ENCODE measurements at places on chromosomes 12 and 14.

- no peak for DNase-seq
Measured at GRCh38 chr14:67889455-67889854, 69.9 kb downstream of the RAD51B start.

- DNase-seq, result no peak
Measured at GRCh38 chr12:53735556-53735955, 8.3 kb upstream of the CALCOCO1 start.

- no peak for DNase-seq
Measured at GRCh38 chr12:66901138-66901932, 222.5 kb upstream of the GRIP1 start.

DNA sequence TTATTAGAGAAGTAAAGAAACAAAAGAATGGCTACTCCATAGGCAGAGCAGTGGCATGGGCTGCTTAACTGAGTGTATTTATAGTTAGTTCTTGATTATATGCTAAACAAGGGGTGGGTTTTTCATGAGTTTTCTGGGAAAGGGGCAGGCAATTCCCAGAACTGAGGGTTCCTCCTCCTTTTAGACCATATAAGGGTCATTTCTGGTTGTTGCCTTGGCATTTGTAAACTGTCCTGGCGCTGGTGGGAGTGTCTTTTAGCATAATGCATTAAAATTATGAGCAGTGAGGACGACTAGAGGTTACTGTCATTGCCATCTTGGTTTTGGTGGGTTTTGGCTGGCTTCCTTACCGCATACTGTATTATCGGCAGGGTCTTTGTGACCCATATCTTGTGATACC lies 40.1 kb downstream of the CCDC60 start:
- no peak for DNase-seq

DNA sequence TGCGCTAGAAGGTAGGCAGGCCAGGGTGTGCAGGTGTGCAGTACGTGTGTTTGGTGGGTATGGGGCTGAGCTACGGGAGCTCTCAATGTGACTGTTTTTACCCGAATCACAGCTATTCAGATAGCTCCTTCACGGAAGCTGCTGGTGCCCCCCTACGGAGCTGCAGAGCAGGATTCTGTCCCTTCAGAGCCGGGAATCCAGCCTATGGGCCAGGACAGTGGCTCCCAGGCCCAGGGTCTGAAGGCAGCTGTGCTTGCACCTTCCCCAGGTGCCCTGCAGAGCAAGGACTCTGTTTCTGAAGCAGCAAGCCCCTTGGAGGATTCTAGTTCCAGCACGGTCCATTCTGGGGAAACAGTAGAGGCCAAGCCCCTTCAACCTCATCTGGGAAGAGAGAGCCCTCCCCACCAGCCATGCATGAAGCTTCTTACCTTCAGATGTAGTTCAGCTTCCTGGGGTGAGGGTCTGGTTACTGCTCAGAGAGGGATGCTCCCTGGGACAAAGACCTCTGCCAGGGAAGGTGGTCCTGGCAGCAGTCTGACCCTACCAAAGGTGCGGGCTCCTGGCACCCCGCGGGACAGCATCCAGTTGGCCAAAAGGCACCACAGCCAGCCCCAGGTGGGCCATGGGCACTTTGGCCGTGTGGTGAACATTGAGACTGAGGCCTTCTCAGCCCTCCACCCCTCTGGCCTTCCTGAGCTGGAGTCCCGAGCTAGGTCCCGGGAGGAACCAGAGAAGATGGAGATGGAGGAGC lies 29.1 kb downstream of the PLEKHH1 start:
- DNase-seq, result no peak

- DNase-seq, result no peak
Measured at GRCh38 chr14:63273717-63274655, 44.7 kb downstream of the GPHB5 start.

GRCh38 chr12:69324797-69325466 lies 23.2 kb upstream of the LYZ start:
- no peak for DNase-seq

DNA sequence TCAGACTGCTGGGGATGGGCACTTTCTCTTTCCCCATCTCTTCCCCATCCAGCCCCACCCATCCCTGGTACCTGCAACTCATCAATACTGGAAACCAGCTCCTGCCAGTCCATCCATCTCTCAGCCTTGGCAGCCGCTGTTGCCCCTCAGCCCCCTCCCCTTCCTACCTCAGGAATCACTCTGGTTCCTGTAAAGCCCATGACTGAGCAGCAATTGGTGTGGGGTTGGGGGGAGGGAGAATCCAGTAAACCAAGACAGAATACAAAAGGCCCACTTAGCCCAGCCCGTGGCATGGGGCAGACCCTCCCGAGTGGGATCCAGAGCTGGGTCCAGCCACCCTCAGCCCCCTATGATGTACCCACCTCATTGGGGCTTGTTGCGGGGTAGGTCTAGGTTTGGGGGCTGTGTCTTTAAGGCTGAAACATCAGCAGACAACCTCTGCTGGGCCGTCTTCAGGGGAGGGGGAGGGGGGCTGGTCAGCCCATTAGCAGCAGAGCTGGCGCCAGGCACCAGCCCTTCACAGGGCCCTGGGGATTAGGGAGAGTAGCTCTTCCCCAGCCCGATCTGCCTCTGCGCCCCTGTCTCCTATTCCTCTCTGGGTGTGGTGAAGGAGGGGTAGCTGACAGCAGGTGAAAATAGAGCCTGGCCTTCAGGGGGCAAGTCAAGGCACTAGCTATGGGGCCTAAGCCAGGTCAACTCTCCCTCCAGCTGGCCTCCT lies 702 bp upstream of the PRPH start:
- no peak for DNase-seq

GRCh38 chr12:12194206-12194605 lies 72.6 kb downstream of the LRP6 start:
- no peak for DNase-seq

DNA sequence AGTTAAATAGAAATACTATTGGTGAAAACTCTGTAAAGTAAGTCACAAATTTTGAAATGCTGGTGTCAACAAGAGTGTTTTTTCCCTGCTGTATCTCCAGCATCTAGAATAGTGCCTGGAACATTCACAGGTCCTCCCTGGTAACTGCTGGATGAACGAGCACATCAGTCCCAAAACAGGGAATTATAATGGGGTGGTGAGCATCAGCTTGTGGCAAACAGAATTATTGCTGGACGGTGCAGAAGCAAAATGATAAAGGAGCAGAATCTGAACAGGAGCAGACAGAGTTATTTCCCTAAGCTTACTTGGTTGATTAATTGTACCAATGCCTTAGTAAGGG lies 129.9 kb downstream of the GRIP1 start:
- no peak for DNase-seq

DNA sequence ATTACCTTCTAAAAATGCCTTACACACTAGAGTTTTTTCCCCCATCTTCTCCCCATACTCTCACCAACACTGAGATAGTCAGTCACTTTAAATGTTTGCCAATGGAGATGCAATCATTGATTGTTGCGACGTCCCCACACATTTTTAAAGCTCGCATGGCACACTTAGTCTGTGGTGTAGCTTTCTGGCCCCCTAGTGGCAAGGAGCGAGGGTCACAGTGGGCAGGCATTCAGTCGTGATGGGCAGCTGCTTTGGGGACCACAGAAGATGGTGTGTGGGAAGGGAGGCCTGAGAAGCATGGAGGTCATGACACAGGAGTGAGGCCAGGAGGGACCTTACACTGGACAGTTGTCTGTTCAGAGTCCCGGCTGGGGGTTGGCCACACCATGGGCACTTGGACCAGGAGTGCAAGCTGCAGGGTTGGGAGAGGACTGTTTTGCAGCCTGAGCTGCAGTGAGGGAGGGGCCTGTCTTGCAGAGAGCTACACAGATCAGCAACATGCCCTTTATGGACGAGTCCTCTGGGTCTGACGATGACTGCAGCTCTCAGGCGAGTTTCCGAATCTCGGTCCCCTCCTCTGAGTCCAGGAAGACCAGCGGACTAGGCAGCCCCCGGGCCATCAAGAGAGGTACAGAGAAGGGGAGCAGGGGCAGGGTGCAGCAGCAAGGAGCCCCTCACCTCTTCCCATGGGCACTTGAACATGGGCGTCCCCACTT lies 28.6 kb downstream of the PIGH start:
- peak; percentile 26 for DNase-seq

GRCh38 chr12:122527478-122527944 lies 462 bp downstream of the KNTC1 start:
- DNase-seq, result peak; percentile 17

DNA sequence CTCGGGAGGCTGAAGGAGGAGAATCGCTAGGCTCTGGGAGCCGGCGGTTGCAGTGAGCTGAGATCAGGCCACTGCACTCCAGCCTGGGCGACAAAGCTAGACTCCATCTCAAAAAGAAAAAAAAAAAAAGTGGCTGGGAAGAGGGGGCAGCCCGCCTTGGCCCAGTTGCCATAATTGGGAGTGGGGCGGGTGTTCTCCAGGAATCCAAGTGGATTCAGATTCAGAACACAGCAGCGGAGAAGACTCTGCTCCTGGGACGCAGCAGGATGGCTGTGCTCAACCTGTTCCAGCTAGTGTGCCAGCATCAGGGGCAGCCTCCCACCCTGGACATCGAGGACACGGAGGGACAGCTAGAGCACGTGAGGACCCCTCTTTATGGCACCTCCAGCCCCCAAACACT lies 5.5 kb downstream of the CFAP73 start:
- no peak for DNase-seq

DNA sequence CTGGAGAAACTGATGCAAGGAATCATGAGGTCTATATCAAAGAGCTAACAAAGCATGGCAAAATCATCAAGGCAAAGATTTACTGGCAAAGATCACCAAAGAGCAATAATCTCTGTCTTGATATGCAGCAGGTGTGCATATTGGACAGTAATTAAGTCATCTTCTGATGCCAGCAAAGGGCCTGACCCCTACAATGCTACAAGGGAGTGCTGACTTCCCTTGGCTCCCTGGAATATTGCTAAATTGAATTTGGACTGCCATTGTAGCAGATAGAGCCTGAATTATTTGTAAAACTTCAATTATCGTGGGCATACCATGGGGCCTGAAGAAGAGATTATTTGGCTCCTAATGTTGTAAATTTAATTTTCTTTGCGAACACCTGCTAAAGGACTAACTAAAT lies 307.9 kb upstream of the SYT1 start:
- DNase-seq, result no peak

GRCh38 chr12:74424778-74425177 lies 112.9 kb upstream of the ATXN7L3B start:
- no peak for DNase-seq

DNA sequence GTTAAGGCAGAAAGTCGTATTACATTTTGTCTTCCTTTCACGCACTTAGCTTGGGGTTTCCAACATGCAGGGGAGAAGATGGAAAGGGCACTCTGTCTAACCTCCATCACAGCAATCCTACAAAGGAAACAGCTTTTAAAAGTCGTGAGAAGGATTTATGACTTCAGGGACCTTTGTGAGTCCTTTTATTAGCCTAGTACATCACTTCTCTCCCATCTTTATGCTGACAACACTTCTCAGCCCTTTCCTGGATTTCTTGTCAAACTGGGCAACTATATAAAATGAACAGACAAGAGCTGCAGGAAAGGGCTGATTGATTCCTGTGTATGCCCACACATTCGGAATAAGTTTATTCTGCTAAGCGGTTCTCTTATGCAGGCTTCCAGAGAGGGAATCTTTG lies 159.0 kb downstream of the DERA start:
- no peak for DNase-seq

DNA sequence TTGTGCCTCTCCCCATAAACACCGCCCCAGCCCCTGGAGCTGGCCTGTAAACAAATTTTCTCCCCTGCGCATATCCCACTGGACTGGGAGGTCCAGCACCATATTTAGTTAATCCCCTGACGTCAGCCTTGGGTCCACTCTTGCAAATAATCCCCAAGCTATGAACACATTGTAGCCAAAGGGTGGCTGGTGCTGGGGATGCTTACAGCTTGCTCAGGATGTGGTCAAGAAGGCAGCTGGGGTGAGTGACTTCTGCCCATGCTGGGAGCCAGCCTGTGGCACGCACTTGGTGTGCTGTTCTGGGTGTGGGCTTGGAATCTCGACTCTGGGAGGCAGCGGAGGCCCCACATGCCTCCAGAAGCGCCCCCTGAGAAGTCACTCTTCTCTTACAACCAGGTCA lies 32.1 kb downstream of the CMKLR1 start:
- no peak for DNase-seq

DNA sequence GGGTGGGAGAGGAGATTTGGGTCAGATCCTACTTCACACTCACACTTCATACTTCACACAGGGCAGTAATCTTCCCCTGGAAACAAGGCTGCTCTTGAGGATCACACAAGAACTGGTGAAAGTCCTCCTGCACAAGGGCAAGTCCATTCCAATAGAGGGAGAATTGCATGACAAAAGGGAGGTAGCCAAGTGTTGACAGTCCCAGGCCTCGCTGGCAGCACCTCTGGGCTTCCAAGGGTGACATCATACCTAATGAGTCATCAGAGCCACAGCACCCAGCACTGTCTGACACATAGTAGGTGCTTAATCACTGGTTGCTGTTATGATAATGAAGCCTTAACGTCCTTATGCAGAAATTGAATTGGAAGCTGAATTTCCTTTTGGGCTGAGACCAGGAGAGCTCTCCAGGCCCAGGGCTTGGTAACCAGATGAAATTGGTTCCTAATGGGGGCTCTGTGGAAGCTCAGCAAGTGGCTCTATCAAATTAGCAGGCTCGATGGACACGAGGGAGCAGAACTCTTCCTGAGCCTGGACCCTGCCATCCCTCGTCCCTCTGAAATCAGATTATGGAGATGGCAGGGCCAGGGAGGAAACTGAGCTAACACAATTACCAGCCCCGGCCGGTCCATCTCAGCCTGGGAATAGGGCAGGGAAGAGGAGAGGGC lies 58.8 kb upstream of the ACTN1 start:
- no peak for DNase-seq

DNA sequence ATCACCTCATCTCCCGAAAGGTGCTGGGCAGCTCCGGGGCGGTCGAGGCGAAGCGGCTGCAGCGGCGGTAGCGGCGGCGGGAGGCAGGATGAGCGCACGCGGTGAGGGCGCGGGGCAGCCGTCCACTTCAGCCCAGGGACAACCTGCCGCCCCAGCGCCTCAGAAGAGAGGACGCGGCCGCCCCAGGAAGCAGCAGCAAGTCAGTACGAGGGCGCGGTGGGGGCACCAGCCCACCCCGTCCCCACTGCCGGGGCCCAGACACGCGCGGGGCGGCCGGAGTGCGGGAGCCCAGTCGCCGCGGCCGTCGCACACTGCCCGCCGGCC lies 862 bp downstream of the HMGA2 start:
- DNase-seq, result no peak

GRCh38 chr14:68043752-68044151 lies 224.2 kb downstream of the RAD51B start:
- DNase-seq, result no peak

Measured in stimulated activated CD4-positive, alpha-beta T cell treated with anti-CD3 and anti-CD28 coated beads, Interleukin-1b, Interleukin-23, amount 100 ng/mL, for 1 hour (primary cell).